Activated T-cell treated with anti-CD3 and anti-CD28 coated beads, Interleukin-2, amount 50 U/mL, for 4 hours (primary cell): ENCODE measurements at places on chromosomes 5 and 9.

GRCh38 chr9:125850106-125850632 is 103.0 kb downstream of the PBX3 start:
- DNase-seq, result no peak

GRCh38 chr9:14692470-14693250 is 572 bp downstream of the ZDHHC21 start:
- peak; percentile 51 for DNase-seq

DNA sequence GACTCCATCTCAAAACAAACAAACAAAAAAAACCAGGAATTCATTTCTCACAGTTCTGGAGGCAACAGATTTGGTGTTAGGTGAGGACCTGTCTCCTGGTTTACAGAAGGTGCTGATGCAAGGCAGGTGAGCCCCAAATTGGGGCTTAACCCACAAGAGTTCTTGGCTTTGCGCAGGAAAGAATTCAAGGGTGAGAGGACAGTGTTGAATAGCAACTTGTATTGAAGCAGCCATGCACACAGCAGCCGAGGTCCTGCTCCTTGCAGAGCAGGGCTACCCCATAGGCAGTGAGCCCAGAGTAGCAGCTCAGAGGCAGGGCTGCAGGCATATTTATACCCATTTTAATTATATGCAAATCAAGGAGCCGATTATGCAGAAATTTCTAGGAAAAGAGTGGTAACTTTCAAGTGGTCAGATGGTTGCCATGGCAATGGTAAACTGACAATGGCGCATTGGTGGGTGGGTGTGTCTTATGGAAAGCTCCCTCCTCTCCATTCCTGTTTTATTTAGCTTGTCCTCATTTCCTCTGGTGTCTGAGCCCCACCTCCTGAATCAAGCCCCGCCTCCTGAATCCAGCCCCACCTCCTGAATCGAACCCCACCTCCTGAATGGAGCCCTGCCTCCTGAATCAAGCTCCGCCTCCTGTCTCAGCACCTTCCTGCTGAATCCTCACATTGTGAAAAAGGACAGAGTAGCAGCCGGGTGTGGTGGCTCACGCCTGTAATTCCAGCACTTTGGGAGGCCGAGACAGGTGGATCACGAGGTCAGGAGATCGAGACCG is 34.5 kb upstream of the COL5A1 start:
- DNase-seq, result no peak

DNA sequence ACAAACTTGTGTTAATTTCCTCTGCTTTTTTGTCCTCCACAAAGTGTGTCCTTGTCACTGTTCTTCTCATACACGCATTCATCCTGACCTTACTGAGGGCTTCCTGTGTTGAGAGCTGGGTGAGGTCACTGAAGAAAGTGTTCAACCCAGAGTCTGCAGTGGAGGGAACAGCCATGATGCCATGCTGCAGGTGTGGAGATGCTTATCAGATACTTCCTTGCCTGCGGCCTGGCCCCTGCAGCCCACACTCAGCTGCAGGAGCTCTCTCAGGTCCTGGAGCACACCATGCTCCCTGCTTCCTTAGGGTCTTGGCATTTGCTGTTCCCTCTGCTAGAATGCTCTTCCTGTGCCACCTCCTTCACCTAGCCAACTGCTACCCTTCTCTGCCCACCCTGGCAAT is 108.1 kb upstream of the SPRY4 start:
- DNase-seq, result peak; percentile 24

GRCh38 chr5:142319105-142319504 is 5.7 kb downstream of the SPRY4 start:
- DNase-seq, result no peak

GRCh38 chr5:94244921-94245320 is 373.5 kb downstream of the KIAA0825 start:
- no peak for DNase-seq

- DNase-seq, result no peak
Measured at GRCh38 chr9:99231711-99232110, 9.6 kb downstream of the SEC61B start.

DNA sequence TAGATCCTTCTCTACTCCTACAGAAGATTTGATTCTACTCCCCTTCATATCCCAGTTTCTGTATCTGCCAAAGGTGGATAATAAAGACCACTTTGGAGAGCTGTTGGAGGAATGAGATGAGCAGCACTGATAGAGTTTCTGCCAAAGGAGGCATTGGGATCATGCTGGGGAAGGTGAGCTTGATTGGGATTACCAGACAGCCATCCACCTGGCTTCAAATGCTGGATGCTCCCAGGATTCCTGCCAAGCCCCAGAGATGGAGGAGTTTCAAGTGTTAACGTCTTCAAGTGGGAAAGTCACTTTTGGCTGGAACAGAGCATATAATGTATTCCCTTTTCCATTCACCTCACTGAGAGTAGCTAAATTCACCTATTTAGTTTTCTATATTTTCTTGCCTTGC is 348.4 kb downstream of the TRIM32 start:
- no peak for DNase-seq

DNA sequence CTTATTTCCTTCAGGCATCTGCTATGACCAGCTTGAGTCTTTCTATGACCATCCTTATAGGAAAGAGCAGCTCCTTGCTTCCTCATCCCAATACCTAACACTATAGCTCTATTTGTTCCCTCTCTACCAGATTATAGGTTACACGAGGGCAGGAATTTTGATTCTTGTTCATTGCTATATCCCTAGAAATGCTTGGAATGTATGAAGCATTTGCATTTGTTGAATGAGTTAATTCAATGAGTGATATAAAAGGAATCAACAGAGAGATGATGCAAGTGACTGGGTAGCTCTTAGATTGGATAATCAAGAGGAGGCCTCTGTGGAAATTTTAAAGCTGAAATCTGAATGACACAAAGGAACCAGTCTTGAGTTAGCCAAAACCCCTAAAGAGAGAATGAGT is 13.9 kb downstream of the ZCCHC9 start:
- DNase-seq, result no peak

GRCh38 chr5:101955891-101956290 is 340.2 kb downstream of the SLCO4C1 start:
- DNase-seq, result no peak

- no peak for DNase-seq
Measured at GRCh38 chr5:170576602-170577535, 73.0 kb downstream of the KCNIP1 start.

GRCh38 chr9:20538956-20539355 is 83.3 kb downstream of the MLLT3 start:
- DNase-seq, result no peak

- DNase-seq, result no peak
Measured at GRCh38 chr9:82421498-82421897, 432.9 kb downstream of the SPATA31D1 start.

DNA sequence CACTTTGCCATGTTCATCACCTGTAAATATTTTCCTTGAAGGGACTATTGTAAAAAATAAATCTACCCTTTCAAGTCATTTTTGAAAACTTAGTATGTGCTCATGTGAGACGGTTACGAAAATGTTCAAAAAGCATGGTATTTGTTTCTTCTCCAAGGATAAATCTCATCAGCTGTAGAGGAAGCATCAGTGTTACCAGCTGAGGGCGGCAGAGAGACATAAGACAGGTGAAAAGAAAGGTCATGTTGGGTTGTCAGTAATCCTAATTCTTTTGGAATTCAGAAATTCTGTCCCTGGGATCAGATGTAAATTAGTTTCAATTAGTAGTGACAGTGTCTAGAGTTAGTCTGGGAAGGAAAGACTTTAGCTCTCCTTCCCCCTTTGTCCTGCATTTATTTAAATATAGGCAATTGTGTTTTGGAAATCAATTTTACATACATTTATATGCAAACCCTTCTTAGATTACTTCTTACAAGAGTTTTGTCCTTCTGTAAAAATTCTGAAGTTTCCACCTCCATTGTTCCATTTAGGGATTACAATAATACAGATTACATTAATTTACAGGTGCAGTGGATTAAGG is 791.9 kb upstream of the CDH6 start:
- DNase-seq, result no peak

- DNase-seq, result no peak
Measured at GRCh38 chr5:172748341-172748843, 22.6 kb downstream of the DUSP1 start.

- DNase-seq, result no peak
Measured at GRCh38 chr9:120382453-120382852, 197.5 kb downstream of the CDK5RAP2 start.

DNA sequence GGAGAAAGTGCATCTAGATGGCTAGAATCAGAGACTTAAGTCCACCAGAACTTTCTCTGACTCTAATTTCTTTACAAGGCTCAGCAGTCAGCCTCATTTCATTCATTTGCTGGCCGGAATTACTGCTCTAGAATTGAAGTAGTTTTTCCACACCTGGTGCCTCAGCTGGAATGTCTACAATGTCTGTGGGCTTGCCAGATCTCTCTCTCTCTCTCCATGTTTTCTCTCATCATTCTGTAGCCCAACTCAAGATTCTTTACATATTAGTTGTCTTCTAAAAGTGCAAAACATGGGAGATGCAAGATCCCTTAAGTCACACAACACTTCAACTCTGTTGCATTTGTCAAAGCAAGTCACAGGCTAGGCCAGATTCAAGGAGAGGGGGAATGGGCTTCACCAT is 103.9 kb upstream of the TAF11L2 start:
- DNase-seq, result no peak

- no peak for DNase-seq
Measured at GRCh38 chr5:36173426-36173825, 21.5 kb downstream of the SKP2 start.

DNA sequence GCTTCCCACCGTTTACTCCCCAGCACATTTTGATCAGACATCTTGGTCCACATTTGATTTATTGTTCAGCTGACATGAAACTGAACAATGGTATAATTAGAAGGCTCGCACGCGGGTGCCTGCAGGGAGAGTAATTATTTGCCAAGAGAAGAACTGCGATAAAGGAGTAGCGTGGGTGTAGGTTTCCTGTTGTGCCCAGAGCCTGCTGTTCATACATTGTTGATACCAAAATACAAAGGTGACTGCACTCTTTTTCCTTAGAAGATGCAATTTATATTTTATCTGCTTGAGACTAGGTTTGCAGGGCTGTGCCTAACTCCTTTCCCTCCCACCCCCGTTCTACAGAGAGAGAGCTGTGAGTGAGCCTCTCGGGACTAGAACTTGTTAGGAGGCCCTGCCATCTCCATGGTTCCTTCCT is 241.8 kb upstream of the MSX2 start:
- no peak for DNase-seq

- DNase-seq, result no peak
Measured at GRCh38 chr9:17600962-17601593, 22.2 kb downstream of the SH3GL2 start.

GRCh38 chr5:109691996-109692395 is 2.3 kb downstream of the MAN2A1 start:
- DNase-seq, result peak; percentile 6

GRCh38 chr5:125117566-125117965 is 371.1 kb upstream of the ZNF608 start:
- DNase-seq, result no peak

- DNase-seq, result no peak
Measured at GRCh38 chr9:114359801-114360200, 28.0 kb downstream of the AKNA start.

- no peak for DNase-seq
Measured at GRCh38 chr9:81664638-81665222, 24.6 kb downstream of the TLE1 start.

GRCh38 chr9:27433631-27434325 is 90.3 kb upstream of the IFNK start:
- DNase-seq, result no peak
